ENCODE measurements at places on chromosomes 1 and 21. TPM values are rescaled to one million over a fixed set of nuclear protein-coding genes. Genes with fewer than 3 reads are reported as not detected.

NFIA gene
- total RNA-seq: 13.7 TPM

SYT6 gene
- total RNA-seq: under 0.01 TPM

WNT2B gene
- 4.1 TPM for total RNA-seq

TNFRSF4 gene
- 2.1 TPM for total RNA-seq

OLIG2 gene
- total RNA-seq: not detected

All from bladder microvascular endothelial cell (primary cell).